ENCODE measurements at places on chromosomes 5 and 9. TPM values are rescaled to one million over a fixed set of nuclear protein-coding genes. Genes with fewer than 3 reads are reported as not detected.

FIBCD1 gene
- total RNA-seq = 1.6 TPM

- no peak for DNase-seq
Observed at GRCh38 chr5:173642191-173642816, 25.9 kb upstream of the BOD1 start.

DNA sequence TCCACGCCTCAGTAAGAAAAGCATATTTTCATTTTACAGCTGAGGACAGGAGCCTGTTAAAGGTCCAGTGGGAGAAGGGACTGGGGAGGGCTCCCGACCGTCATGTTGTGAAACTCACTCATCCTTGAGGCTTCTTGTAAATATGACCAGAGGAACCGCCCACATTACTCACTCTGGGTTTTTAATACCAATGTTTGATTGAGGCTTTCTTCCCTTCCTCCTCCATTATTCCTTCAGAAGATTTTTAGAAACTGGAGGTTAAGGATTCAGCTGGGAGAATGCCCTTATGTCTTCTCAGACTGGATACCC, 61.4 kb upstream of the GLRX start:
- DNase-seq = no peak

- DNase-seq = no peak
Observed at GRCh38 chr5:37893434-37894134, 53.7 kb upstream of the GDNF start.

- DNase-seq = no peak
Observed at GRCh38 chr9:111038331-111039230, at the start of gene LPAR1. Gene LPAR1, minus strand, starts transcription at chr9:111038470. Its CDS starts 66,353 bp downstream, at chr9:110972117.

GRCh38 chr9:36306471-36307306, 48.4 kb upstream of the GNE start:
- DNase-seq = no peak
